Mucosa of gallbladder (tissue), 1 donor: ENCODE measurements at places on chromosomes 6 and 20. TPM values are rescaled to one million over a fixed set of nuclear protein-coding genes. Genes with fewer than 3 reads are reported as not detected.

LY6G6F gene
- total RNA-seq: not detected

CCR6 gene
- total RNA-seq: 1.3 TPM

SPATA25 gene
- 2.8 TPM for total RNA-seq

E2F1 gene
- total RNA-seq: 2.3 TPM

GRCh38 chr6:106702451-106703110, 73.2 kb downstream of the QRSL1 start:
- no peak for DNase-seq

GRCh38 chr6:156413154-156413553, 364.0 kb upstream of the ARID1B start:
- no peak for DNase-seq

GRCh38 chr6:113976806-113977205, 5.9 kb upstream of the HDAC2 start:
- DNase-seq: no peak

DNA sequence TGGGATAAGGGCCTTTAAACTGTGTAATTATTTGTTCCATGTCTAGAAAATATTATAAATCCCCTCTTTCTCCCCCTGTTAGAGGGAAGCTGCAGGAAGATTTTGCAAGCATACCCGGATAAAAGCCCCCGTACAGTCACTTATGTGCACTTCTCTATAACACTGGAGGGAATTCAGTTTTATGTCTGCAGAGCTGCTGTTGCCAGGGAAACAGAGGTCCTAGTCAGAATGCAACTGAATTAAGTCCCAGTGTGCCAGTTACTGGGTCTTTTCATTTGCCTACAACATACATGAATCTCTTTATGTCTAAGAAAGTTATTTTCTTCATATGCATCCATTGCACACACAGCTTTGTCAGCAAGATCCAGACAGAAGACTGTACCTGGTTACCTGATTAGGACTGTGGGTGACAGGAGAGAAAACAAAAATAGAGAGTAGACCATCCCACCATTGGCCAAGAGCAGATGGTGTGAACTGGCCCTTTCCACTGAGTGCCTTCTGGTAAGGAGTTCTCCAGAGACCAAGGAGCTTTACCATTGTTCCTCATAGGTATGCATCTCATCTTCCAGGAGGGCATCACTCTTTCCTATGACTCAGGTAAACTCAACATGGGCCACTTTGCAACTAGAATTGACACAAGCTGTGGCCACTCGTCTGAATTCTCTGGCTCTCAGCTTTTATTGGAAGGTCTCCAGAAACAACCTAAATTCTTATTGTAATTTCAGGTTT, 180.8 kb upstream of the PHACTR1 start:
- DNase-seq: no peak

DNA sequence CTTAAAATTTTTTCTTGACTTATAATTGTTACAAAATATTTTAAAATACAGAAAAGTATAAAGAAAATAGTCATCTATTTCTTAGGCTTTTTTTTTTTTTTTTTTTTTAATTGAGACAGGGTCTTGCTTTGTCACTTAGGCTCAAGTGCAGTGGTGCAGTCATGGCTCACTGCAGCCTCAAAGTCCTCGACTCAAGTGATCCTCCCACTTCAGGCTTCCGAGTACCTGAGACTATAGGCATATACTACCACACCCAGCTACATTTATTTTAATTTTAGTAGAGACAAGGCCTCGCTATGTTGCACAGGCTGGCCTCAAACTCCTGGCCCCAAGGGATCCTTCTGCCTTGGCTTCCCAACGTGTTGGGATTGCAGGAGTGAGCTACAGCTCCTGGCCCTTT, 5.3 kb upstream of the ACAT2 start:
- DNase-seq: no peak

DNA sequence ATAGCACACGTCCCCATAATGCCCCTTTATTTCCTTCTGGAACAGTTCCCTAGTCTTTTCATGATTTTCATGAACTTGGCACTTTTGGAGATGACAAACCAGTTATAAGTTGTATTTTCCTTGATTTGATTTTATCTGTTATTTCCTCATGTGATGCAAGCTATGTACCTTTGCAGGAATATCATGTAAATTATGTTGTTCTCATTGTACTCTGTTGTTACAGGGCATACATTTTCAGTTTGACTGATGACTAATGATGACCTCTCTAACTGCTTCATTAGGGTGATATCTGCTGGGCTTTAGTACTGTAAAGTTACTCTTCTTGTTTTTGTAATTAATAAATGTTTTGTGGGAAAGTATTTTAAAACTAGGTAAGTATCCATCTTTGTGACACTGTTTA, 147.3 kb downstream of the ZFAND3 start:
- no peak for DNase-seq

GRCh38 chr6:150176152-150176551, 33.3 kb downstream of the PPP1R14C start:
- DNase-seq: peak; percentile 73

DNA sequence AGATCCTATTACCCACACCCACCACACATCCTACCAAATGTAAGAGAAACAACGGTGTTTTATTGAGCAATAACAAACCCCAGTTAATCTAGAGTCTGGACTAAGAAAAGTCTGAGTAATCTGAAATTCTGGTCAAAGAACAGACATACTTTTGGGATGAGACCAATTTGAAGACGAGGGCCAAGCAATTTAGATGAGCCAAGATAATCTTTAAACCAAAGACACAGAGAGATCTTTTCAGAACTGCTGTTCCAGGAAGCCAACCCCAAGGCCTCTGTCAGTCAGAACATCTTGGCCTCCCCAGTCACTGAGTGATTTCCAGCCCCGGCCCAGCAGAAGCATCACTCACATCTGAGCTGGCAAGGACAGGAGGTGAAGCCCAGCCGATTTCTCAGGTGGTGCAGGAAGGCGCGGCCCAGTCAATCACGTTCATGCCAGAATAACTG, 118.5 kb upstream of the SYNDIG1 start:
- DNase-seq: no peak

DNA sequence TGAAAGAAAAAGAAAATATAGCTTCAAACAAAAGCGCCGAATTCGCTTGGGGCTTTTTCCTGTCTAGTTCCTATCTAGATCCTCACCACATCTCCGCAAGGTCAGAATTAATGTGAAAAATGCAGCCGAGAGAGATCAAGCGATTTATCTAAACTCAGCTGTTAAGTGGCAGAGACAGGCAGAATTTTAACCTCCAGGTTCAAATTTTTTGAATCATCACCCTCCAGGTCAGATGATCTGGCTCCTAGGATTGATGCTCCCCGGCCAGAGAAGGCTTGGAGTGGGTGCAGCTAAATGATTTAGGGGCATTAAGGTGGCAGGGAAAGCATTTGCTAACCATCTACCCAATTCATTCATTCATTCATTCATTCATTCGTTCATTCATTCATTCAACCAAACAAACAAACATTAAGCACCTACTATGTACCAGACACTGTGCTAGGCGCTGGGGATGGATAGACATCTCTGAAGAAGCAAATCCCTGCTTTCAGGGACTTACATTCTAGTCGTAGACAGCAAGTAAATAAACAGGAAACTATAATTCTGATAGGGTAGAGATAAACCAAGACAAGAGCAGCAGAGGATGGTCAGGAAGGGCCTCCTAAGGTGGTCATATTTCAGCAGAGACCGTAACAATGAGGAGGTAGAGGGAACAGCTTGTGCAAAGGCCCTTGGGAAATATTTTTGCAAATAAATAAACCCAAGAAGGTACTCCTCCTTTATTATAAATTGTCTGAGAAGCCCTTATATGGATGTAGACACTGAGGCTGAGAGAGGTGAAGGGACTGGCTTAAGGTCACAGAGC, 672 bp upstream of the UBE2V1 start:
- no peak for DNase-seq
